NCI-H1436 treated with DMSO at 0.1 percent for 48 hours (cell line): ENCODE measurements at places on chromosomes 1 and 21.

DNA sequence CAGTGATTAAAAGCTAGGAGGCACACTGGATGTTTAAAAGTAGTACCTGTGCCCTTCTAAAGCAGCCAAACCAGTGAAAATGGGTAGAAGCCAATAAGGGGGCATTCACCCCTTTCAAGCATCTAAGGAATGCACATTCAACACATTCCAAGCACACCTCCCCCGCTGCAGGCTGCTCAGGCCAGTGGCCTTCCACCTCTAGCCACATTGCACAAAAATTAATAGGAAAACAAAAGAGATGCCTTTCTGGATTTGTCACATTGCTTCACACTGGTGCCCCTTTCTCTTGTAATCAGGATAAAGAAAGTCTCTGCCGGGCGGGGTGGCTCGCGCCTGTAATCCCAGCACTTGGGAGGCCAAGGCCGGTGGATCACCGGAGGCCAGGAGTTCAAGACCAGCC lies 834.0 kb downstream of the USP25 start:
- no peak for DNase-seq

- peak; percentile 32 for DNase-seq
These were observed 294.2 kb downstream of the KIF26B start for GRCh38 chr1:245448975-245449431.

DNA sequence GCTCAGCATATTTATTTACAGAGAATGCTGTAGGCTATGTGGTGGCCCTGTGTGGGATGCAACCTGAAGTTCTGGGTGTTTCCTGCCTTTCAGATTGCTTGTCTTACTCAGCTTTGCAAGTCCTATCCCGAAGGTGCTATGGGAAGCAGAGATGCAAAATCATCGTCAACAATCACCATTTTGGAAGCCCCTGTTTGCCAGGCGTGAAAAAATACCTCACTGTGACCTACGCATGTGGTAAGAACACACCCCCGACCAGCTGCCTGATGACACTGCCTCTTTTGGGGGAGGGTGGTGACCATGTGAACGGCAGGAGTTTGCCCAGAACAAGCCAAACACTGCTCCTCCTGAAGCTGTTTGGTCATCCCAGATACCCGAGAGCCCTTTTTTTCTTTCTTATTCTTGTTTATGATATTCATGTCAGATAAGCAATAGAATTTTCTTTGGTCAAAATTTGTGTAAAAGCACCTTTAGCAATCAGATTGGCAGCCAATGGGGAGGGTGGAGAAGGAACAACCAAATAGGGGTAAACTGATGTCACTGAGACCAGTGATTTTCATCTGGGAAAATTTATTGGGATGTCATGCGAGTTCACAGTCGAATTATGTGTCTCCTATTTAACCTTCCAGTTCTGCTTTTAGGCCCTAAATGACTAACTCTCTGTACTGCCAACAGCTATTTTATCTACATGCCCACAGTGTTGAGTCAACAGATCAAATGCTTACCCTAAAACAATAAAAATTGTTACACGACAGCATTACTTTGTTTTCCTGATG lies 82.6 kb downstream of the EVA1C start:
- no peak for DNase-seq

- DNase-seq, result no peak
These were observed 13.8 kb upstream of the POGZ start for GRCh38 chr1:151472856-151473731.

DNA sequence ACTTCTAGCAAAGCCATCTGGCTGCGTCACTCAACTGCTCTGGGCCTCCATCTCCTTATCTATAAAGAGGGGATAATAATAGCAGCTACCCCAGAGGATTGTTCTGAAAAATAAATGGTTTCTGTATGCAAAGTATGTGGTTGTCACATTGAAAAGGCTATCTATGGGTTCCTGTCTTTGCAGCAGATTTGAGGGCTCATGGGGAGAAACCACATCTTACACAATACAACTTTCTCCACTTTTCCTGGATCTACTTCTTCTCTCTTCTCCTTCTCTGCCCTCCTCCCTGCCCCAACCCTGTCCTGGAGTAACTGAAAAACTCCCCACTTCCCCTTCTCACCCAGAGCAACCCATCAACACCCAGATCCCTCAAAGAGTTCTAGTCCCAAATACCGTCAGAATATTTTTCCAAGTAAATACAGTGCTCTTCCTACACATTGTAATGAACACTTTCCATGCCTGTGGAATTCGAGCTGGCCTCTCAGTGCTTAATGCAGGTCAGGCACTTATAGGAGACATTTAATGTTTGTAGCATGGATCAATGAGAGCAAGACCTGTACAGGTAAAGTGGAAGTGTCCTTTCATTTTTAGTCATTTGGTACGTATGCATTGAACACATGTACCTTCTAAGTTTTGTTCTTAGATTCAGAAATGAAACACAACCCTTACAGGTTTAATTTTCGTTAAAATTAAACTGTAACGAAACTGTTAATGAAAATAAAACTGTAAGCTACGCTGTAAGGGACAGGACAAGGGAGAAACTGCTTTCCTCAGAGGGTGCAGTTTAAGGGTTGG lies 131.9 kb downstream of the AK5 start:
- DNase-seq, result no peak

DNA sequence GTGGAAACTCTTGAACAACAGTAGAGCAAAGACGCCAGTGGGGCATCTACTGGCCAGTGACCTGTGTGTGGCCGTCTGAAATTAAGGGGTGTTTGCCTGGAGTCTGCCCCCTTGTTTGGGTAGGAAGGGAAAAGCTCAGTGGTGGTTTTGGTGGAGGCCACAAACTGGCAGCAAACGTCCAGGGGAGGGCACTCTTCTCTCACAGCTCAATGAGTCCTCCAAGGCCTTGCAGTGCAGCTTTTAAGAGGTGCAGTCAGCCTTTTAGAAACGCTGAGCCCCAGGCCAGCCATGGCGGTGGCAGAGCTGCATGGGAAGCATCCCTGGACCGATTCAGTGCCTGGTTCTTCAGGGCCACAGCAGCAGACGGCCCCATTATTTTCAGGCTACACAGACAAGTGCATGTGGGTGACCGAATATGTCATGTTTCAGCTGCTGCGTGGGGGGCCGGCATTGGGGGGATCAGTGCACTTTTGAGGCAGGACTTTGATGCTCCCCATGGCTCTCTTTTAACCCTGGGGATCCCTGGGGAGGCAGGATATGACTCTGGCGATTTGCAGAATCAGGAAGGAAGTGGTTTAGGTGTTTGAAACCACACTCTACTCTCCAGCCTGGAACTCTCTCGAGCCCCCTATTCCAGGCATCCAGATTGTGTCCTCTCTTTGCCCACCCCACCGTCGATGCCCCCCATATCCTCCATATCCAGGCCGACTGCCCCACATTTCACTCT lies 414.0 kb downstream of the PRDM2 start:
- peak; percentile 19 for DNase-seq

DNA sequence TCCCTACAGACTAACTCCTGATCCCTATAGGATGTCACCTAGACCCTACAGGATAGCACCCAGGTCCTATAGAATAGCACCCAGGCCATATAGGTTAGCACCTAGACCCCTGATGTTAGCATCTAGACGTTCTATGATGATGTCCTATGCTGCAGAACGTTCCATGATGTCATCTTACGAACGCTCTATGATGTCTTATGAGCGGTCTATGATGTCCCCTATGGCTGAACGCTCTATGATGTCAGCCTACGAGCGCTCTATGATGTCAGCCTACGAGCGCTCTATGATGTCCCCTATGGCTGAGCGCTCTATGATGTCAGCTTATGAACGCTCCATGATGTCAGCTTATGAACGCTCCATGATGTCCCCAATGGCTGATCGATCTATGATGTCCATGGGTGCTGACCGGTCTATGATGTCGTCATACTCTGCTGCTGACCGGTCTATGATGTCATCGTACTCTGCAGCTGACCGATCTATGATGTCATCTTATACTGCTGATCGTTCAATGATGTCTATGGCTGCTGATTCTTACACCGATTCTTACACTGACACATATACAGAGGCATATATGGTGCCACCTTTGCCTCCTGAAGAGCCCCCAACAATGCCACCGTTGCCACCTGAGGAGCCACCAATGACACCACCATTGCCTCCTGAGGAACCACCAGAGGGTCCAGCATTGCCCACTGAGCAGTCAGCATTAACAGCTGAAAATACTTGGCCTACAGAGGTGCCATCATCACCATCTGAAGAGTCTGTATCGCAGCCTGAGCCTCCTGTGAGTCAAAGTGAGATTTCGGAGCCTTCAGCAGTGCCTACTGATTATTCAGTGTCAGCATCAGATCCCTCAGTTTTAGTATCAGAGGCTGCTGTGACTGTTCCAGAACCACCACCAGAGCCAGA lies 9.5 kb downstream of the SON start:
- no peak for DNase-seq

DNA sequence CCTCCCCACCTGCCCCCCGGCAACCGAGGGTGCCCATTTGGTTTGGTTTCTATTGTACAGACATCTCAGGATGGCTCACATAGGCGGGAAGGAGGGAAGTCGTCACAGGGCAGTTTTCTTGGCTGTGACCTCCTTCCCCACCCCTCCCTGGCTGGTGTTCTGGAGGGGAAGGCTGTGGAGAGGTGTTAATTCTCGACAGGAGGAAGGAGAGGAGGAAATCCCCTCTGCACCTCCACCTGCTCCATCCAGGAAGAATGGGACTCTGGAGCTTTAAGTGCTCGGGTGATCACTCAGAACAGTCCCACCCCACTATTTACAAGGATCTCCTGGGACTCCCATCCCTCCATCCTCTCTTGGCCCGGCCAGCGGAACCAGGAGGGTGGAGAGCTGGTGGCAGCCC lies 7.6 kb downstream of the MEX3A start:
- no peak for DNase-seq

DNA sequence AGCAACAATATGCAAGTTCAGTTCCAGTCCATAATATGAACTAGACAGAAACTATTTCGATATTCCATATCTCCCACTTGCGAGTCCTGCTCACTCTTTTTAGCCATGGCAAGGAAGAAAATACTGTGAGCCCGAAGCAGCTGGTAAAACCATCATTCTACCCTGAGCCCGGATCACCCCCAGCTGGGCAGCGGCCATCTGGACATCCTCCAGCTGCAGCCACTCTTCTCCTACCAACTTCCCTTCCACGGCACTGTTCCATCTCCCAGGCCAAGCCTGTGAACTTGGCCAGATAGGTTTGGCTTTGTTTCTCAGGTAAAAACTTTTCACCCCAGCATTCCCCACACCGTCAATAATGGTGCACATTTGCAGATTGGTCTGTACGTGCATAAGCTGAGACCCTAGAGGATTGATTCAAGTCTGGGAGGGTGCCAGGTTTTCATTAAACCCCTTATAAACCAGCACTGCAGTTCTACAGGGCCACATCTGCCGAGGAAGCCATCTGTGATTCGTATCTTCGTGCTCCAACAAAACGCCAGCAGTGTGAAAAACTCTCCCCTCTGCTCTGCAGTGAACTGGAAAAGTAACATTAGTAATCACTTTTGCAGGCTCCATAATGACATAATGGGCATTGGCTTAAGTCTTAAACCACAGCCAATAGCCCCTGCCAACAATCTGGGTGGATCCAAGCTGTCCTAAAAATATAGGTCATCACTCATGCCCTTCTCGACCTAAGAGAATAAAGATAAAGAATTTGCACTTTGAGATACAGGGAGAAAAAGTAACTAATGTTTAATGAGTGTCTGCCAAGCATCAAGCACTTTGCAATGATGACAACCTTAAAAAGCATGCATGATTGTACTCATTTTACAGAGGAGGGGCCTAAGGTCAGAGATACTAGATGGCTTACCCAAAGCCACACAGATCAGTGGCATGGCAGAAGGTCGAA lies 205.1 kb downstream of the PLPP3 start:
- no peak for DNase-seq

- DNase-seq, result no peak
These were observed 8.7 kb upstream of the ZNF362 start for GRCh38 chr1:33247545-33247944.

GRCh38 chr1:91635763-91636162 lies 135.1 kb downstream of the CDC7 start:
- no peak for DNase-seq

DNA sequence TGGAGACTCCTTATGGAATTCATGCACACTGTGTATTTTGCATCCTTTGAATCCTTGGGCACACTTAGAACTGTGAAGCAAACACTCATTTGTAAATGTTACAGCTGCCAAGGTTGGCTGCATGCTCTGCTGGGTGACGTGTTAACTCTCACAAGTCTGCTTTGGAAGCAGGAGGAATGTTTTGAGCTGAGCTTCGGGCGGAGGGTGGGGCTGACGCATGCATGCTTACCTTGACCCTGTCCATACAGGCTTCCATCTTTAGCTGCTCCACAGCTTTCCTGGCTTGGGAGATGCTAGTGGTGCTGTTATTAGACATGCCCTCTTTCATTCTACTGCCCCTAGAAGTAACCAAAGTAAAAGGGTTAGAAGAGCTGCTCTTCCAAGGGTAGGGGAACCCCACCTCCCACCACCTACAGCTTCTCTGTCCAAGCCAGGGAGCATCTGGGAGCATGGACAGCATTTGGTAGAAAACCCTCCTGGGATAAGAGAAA lies 66.0 kb downstream of the GNG4 start:
- no peak for DNase-seq

DNA sequence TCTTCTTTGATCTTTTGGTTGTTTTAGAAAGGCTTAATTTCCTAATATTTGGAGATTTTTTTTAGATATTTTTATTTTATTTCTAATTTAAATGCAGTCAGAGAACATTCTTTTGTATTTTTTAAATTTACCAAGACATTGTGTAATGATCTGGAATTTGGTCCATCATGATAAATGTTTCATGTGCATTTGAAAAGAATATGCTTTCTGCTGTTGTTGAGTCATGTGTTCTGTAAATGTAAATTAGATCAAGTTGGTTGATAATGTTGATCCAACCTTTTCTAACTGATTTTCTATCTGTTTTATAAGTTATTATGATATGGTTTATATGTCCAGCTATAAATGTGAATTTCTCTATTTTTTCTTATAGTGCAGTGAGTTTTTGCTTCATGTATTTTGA lies 19.8 kb downstream of the UTS2 start:
- DNase-seq, result no peak

DNA sequence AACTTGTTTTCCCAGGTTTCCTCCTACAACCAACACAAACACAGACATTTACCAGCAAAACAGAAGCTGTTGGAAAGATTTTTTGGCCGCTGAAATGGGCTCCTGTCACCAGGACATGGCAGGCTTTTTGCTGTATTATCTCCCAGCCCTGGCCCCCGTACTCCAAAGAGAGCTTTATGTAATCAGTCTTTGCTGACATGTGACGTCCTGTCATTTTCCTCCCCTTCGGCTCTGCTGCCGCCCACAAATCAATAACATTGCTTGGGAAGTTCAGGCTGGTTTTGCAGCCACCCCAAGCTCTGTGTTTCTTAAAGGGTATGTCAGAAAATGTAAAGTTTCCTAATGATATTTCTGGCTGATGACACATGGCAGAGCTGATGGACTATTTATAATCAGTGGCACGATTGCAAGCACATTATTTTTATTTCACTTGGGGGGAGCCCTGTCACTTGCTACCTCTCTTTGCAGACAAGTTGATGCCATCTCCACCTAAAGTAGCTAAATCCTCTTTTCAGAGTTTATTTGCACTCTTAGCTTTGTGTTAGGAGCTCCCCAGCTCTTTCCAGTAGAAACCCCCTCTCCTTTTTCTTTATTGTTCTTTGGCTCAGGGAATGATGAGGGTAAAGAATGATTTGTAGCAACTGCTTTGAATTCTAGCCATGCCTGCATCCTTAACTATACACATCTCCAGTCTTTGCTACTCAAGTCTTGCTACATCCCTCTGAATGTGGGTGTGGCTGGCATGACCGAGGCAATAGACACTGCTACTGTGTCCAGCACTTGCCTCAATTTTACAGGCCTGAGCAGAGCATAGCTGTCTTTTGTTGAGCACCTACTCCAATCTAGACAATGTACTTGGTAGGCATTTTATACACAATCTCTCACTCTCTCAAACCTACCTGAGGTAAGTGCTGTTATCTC lies 67.3 kb downstream of the ELAVL4 start:
- DNase-seq, result no peak

- DNase-seq, result no peak
These were observed 161.0 kb downstream of the PLXNA2 start for GRCh38 chr1:208083016-208083714.
